WTC11 (cell line): ENCODE measurements at places on chromosomes 11 and 22.

GRCh38 chr11:95033051-95033450 lies 8.0 kb downstream of the KDM4E start:
- DNase-seq = no peak

- DNase-seq = no peak
Measured at GRCh38 chr11:10978198-10978597, 120.3 kb upstream of the ZBED5 start.

- DNase-seq = no peak
Measured at GRCh38 chr11:80748207-80748925, 1307.5 kb upstream of the TENM4 start.

DNA sequence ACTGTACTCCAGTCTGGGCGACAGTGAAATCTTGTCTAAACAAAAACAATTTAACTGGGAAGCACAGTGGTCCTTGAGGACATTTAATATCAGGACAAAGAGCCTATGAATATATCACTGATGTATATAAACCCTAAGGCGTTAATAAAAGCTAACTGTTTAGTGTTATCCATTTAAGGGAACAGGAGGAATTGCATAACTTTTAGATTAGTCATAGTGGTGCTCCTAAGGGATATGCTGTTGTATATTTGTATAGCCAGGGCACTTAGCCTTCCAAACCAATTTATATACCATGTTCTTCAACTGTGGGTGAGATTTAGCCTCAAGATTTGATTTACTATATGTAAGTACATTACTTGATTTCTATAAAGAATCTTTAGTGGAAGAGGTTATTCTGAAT lies 3.0 kb upstream of the CHEK1 start:
- no peak for DNase-seq

DNA sequence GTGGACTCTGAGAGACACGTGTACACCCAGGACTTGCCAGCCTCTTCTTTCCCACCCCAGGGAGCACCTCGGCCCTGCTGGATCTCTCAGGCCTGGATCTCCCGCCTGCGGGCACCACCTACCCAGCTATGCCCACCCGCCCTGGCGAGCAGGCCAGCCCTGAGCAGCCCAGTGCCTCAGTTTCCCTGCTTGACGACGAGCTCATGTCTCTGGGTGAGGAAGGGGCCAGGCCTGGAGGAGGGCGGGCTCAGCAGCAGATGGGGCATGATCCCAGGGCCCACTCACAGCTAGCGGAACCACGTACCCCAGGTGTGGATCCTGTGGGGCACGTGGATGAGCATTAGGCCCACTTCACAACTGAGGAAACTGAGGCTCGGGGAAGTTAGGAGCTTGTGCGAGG lies 13.7 kb upstream of the SH3BP1 start:
- no peak for DNase-seq

- DNase-seq = no peak
Measured at GRCh38 chr11:68997995-68998348, 15.1 kb downstream of the MRGPRF start.
